Uterine smooth muscle cell (primary cell): ENCODE measurements at places on chromosomes 5 and 9. TPM values are rescaled to one million over a fixed set of nuclear protein-coding genes. Genes with fewer than 3 reads are reported as not detected.

SLC36A3 gene
- total RNA-seq: not detected in 2 replicates

ADAMTS13 gene
- 0.77 and 2.7 TPM in 2 replicates for total RNA-seq

LNPEP gene
- total RNA-seq: 36.7 and 38.1 TPM in 2 replicates

RASEF gene
- 5.6 and 6.0 TPM in 2 replicates for total RNA-seq

PCDHGB2 gene
- total RNA-seq: 1.2 and 1.7 TPM in 2 replicates

PKD2L2 gene
- under 0.01 TPM in 1 of 2 replicates, not detected in the other for total RNA-seq

LHX6 gene
- total RNA-seq: under 0.01 TPM in 1 of 2 replicates, not detected in the other

F12 gene
- total RNA-seq: 0.22 and 0.50 TPM in 2 replicates

PHF24 gene
- under 0.01 and 0.11 TPM in 2 replicates for total RNA-seq

LVRN gene
- 0.12 and 0.33 TPM in 2 replicates for total RNA-seq

TBCA gene
- 98.3 and 116 TPM in 2 replicates for total RNA-seq

SLC6A19 gene
- not detected in 2 replicates for total RNA-seq

ARID3C gene
- 0.12 and 0.22 TPM in 2 replicates for total RNA-seq

CNOT8 gene
- total RNA-seq: 49.9 and 59.3 TPM in 2 replicates

FBP2 gene
- total RNA-seq: not detected in 2 replicates

HAPLN1 gene
- 0.11 and 0.37 TPM in 2 replicates for total RNA-seq

MTAP gene
- total RNA-seq: 39.6 and 61.8 TPM in 2 replicates

GMCL2 gene
- not detected in 2 replicates for total RNA-seq

LHX3 gene
- total RNA-seq: under 0.01 TPM in 1 of 2 replicates, not detected in the other

IFNB1 gene
- total RNA-seq: not detected in 2 replicates

ODF2 gene
- total RNA-seq: 36.2 and 63.7 TPM in 2 replicates

IL5 gene
- not detected in 2 replicates for total RNA-seq

EMB gene
- total RNA-seq: 1.1 and 3.2 TPM in 2 replicates

LCNL1 gene
- total RNA-seq: 0.66 and 6.4 TPM in 2 replicates
